ENCODE measurements at places on chromosomes 11 and 22.

- DNase-seq = no peak
These were observed 52.1 kb downstream of the SMCO4 start for GRCh38 chr11:93490996-93491618.

DNA sequence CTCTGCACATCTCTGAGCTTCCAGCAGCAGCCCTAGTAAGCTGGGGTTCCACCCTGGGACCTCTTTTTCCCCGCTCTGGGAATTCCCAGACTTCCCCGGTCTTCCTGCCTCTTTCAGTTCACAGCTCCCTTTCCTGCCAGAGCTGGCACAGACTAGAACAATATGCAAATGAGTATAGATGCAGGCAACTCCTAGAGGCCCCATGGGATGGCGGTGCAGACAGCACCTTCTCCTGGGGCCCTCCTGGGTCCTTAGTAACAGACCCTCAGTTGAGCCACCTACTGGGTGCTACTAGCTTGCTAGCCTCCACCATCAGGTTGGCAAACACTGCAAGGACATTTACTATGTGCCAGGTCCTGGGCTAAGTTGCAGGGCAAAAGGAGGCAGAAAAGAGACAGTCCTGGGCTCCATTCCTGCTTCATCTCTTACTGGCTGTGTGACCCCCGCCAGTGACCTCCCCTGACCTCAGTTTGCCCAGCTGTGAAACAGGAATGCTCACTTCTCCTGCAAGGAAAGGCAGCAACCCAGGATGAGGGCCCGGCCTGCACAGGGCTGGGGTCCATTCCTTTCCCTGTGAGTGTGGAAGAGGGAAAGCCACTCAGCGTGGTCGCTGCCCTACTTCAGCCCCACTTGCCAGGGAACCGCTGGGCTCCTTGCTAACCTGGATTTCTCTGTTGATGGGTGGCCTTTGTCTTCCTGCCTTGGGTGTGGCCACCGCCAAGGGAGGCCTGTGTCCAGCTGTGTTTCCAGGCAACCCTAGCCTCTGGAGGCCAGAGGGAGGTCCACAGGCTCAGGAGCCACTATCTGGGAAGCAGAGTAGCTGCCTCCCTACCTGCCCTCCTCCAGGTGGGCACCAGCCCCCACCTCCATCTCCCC, 7.3 kb downstream of the RELT start:
- DNase-seq = no peak

DNA sequence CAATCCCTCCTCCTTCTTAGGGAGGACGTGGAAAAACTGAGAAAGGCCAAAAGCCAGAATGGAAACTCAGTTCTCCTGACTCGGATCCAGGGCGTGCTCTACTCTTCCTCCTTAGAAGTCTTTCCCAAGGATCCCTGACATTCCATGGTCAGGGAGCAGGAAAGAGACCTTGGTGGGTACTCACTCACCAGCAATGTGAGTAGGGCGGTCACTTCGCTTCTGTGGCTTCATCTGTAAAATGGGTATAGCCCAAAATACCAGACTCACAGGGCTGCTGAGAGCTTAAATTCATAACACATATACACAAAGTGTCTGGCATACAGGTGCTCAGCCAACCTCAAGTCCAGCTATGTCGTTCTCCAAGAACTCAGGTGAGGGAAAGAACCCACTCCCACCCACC, 629 bp upstream of the KCTD17 start:
- no peak for DNase-seq

GRCh38 chr11:19918302-19919049, 205.8 kb downstream of the NAV2 start:
- DNase-seq = no peak

DNA sequence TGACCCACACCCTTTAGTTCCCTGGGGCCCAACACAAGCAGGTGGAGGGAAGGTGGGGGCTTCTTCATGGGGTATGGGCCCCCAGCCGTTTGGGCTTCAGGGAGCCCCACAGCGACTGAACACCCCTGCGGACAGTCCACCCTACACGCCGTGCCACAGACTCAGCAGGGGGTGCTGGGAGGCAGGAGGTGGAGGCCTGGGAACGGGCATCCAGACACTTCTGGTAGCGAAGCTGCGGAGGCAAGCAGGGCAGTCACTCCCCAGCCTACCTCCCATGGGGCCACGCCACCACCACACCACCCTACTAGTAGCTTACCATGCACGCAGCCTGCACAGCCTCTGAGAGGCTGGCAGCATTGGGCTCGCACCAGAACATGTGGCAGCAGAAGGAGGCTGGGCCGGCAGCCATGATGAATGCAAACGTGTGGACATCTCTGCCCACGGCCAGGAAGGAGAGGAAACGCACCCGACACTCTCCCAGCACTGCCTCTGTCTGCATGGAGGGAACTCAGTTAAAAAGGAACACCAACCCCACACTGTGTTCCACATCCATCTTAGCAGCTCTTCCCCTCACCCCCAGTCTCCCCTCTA, 5.3 kb downstream of the SMPD1 start:
- no peak for DNase-seq

DNA sequence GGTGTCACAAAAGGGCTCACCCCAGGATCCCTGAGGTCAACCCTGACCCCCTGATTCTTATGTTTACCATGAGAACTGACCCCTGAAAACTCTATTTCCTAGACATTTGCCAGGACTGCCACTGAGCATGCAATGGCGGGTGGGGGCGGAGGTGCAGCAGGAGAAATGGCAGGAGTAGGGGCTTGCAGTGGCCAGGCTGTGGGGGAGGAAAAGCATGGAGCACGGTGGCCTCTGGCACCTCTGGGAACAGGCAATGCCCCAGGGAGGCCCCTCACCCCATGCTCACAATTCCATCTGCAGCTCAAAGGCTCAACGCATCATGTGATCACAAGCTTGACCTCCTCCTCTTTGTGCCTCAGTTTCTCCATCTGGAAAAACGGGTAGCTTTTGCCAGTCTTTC, 46.5 kb upstream of the FGF3 start:
- no peak for DNase-seq

GRCh38 chr11:14230407-14230806, 128.6 kb downstream of the RRAS2 start:
- DNase-seq = no peak

DNA sequence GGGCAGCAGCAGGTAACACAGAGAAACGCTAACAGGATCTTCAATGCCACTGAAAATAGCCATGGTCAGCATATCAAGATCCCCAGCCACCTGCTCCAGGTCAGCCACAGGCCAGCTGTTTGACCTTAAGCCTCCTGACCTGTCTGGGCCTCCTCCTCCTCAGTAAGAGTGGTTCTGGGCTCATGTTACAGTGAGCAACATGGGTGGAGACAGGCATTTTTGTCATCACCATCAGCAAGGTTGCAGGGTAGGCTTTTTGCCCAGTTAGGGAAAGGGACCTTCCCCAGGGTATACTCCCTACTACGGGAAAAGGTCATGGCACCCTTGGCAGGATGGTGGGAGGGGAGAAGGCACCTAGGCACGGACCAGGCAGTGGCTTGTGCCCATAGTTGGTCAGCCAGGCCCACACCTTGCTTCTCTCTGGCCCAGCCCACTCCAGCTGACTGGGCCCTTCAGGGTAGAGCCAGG, 131.8 kb upstream of the PARVA start:
- no peak for DNase-seq

GRCh38 chr11:117089685-117090084, 8.5 kb downstream of the SIK3 start:
- no peak for DNase-seq

DNA sequence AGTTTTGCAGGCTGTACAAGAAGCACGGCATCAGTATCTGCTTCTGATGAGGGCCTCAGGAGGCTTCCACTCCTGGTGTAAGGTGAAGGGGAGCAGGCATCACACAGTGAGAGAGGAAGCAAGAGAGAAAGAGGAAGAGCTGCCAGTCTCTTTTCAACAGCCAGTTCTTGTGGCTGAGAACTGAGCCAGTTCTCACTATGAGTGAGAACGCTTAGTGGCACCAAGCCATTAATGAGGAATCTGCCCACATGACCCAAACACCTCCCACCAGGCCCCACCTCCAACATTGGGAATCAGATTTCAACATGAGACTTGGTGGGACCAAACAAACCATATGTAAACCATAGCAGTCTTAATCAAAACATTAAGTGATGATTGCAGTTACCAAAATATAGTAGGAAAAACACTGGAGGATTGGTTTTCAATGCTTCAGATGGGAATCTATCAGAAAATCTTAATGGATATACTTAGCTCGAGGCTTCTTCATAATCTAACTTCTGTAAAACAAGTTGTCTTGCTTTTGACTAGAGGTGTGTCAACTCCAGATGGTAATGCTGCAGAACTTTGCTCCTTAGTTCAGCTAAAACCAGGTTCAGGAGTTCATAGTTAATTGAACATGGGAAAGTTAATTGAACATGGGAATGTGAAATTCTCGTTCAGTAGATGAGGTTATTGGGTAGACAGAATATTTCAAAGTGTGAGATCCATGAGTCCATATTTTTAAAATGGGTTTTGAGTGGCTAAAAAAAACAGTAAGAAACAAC, 12.2 kb downstream of the FAR1 start:
- DNase-seq = no peak

- DNase-seq = no peak
These were observed 889.7 kb upstream of the API5 start for GRCh38 chr11:42422090-42422489.

- no peak for DNase-seq
These were observed 3.5 kb downstream of the IFT27 start for GRCh38 chr22:36772451-36772850.

GRCh38 chr11:10916665-10917064, 58.8 kb upstream of the ZBED5 start:
- no peak for DNase-seq

- DNase-seq = no peak
These were observed 76.1 kb downstream of the SOX6 start for GRCh38 chr11:16280256-16280682.

GRCh38 chr11:17013548-17014320, 480 bp downstream of the PLEKHA7 start:
- peak; percentile 26 for DNase-seq

- no peak for DNase-seq
These were observed 238.1 kb upstream of the TENM4 start for GRCh38 chr11:79678780-79679452.

GRCh38 chr11:110862407-110862806, 150.2 kb upstream of the ARHGAP20 start:
- DNase-seq = no peak

- no peak for DNase-seq
These were observed 2.5 kb downstream of the FKBP2 start for GRCh38 chr11:64243236-64243854.

- peak; percentile 74 for DNase-seq
These were observed 769 bp downstream of the MAFF start for GRCh38 chr22:38202437-38203089.

GRCh38 chr11:121372671-121373429, 79.3 kb upstream of the SORL1 start:
- peak; percentile 10 for DNase-seq

DNA sequence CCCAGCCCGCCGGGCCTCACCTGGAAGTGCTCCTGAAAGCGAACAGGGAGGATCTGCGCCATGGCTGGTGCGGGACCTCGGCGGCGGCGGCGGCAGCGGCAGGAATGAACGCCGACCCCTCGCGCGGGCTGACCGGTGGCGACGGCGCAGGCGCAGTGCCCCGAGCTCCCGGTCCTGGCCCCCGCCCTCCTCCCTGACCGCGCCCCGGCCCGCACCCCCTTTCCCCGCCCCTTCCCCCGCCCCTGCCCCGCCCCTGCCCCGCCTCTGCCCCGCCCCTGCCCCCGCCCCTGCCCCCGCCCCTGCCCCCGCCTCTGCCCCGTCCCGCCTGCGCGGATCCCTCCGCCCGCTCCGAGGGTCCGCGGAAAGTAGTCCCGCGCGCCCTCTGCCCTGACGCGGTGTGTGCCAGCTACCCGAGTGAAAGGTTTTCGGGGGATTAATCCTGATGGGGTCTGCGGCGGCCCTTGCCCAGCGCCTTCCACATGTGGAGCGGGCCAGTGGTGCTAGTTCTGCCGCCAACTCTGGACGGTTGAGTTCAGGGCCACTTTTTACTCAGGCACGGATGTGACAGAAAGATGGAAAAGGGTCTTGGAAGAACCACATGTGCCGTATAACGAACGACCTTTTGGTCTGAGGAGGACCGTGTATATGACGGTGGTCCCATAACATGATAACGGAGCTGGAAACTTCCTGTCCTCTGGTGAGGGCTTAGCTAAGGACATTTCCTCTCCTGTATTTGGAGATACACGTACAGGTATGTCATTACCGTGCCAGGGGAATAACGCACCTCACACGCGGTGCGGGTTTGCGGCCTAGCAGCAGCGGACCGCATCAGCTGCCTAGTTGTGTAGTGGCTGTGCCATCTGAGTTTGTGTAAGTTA, at the start of gene CLTCL1:
CLTCL1 (minus strand) TSS at position 140 of the 878 bp plus-strand sequence; CDS start at position 62, 78 bp downstream.
- DNase-seq = peak; percentile 77

- DNase-seq = no peak
These were observed 5.8 kb downstream of the POLDIP3 start for GRCh38 chr22:42608823-42609361.

GRCh38 chr11:75230621-75231020, 10.0 kb upstream of the TPBGL start:
- DNase-seq = no peak

- DNase-seq = peak; percentile 30
These were observed 195.9 kb downstream of the BCR start for GRCh38 chr22:23376256-23376655.

DNA sequence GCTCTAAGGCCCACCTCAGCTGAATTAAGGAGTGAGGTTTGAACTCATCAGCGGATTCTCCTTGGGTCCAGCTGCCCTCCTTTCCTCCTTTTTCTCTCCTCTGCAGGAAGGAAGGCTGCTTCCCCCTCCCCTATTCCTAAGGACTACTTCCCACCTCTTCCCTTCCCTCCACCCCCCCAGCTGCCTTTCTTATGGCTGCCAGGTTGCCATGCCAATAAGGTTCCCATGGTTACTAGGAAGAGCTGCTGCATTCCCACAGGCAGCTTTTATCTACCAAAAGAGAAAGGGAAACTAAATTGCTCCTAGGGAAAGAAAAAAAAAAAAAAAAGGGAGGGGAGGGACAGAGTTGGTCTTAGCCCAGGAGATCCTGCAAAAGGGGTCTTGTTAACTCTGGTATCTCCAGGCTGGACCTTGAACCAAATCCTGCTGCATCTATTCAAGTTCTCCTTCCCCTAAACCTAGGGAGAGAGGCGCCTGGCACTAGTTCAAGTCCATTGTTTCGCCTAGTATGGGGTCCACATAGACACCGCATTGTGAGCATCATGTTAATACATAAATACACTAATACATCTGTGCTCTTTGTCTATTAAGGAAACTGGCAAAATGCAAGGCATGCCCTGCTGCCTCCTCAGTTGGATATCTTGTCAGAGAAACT, 21.2 kb upstream of the FEZ1 start:
- no peak for DNase-seq

DNA sequence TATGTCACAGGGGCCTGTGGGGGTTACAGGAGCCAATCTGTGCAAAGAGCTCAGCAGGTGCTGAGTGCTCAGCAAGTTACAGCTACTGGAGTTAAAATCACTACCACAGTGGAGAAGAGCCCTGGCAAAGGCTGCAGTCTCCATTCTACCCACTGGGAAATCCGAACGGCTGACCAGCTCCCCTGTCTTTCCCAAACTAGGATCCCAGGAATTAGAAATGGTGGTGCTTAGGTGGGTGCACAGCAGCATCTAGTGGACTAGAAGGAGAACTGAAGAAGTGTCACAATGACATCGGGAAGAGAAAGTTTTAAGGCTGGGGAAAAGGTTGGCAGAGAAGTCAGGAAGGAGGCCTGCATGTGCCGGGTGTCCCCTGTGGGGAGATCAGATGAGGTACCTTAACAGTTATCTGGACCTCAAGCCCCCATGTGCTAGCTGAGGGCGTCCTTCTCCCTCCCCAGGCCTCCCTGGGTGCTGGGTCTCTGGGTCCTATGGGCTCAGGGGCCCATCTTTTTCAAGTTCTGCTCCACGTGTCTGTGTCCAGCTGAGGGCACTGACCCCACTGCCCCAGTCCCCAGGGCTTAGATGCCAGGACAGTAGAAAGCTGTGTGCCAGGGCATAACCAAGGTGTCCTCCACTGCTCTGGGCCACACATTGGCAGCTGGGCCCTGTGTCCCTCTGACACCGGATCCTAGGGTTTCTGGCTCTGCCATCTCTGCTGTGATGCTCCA, 1.9 kb downstream of the PIWIL3 start:
- no peak for DNase-seq

Data from CD4-positive, alpha-beta T cell treated with Interleukin-10 for 1 hour (primary cell).